ENCODE measurements at places on chromosomes 5 and 9. TPM values are rescaled to one million over a fixed set of nuclear protein-coding genes. Genes with fewer than 3 reads are reported as not detected.

- DNase-seq = peak; percentile 29
These were observed 57.8 kb downstream of the RORB start for GRCh38 chr9:74554751-74555419.

DNA sequence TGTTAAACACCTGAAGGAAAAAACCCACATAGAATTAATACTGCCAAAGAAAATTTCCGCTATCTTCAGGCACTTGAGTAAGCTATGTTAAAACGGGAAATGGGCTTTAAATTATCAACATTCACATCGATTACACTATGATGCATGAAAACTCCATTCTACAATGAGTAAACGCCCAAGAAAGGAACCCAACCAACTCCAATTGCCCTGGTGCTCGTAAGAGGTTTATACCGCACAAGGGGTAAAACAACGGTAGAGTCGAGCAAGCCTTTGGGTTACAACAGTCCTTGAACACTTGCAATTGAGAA is 1.0 kb downstream of the AGTPBP1 start:
- DNase-seq = no peak

Gene MEIKIN
- polyA plus RNA-seq = not detected

DNA sequence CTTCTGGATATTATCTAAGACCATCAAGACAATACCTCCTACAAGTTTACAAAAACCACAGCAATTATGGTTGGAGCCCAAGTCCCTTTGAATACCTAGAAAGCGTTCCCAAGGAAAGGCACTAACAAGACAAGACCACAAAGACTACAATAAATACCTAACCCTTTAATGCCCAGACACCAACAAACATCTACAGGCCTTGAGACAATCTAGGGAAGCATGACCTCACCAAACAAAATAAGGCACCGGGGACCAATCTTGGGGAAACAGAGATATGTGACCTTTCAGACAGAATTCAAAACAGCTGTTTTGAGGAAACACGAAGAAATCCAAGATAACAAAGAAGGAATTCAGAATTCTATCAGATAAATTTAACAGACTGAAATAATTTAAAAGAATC is 37.8 kb downstream of the OXCT1 start:
- no peak for DNase-seq

DNA sequence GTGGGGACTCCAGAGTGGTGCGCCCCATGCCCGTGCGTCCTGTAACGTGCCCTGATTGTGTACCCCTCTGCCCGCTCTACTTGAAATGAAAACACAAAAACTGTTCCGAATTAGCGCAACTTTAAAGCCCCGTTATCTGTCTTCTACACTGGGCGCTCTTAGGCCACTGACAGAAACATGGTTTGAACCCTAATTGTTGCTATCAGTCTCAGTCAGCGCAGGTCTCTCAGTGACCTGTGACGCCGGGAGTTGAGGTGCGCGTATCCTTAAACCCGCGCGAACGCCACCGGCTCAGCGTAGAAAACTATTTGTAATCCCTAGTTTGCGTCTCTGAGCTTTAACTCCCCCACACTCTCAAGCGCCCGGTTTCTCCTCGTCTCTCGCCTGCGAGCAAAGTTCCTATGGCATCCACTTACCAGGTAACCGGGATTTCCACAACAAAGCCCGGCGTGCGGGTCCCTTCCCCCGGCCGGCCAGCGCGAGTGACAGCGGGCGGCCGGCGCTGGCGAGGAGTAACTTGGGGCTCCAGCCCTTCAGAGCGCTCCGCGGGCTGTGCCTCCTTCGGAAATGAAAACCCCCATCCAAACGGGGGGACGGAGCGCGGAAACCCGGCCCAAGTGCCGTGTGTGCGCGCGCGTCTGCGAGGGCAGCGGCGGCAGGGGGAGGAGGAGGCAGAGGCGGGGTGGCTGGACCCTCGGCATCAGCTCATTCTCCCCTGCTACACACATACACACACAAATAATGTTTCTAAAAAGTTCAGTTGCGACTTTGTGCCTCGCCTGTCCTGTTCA is 668 bp downstream of the GLIS3 start:
- DNase-seq = no peak
